ENCODE measurements at places on chromosomes 16 and 17.

DNA sequence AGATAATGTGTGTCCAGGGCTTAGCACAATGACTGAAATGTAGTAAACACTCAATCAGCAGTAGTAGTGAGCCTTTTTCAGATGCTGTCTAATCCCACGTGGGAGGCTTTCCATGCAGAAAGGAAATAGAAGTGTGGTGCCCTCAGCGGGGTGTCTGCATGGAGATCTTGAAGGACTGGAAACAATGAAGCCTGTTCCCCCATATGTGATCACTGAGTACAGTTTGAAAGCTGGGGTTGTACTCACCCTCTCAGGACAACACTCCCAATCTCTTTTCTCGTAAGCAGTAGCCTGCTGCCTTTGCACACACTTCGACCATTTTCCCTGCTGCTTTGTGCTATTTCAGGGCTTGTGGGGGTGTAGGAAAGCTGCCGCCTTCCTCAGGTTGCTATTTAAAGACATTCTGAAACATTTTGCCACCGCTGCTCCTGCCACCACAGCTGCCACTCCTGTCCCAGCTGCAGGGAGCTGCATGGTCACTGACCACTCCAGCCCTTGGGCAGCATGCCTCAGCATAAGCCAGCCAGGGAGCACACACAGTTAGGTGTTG lies 40.6 kb upstream of the HAS3 start:
- no peak for DNase-seq

DNA sequence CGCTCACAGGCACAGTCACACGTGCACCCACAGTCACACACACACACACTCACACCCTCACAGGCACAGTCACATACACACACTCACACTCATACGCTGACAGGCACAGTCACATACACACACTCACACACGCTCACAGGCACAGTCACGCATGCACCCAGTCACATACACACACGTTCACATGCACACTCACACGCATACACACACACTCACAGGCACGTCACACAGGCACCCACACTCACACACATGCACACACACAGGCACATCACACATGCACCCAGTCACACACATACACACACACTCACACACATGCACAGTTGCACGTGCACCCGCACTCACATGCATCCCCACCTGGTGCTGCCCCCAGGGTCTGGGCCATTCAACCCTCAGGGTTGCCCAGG lies 46.1 kb upstream of the CBFA2T3 start:
- no peak for DNase-seq

- no peak for DNase-seq
These were observed 44.3 kb downstream of the LCMT1 start for GRCh38 chr16:25155553-25156460.

GRCh38 chr17:43891851-43892646 lies 15.3 kb downstream of the MPP2 start:
- peak; percentile 36 for DNase-seq

GRCh38 chr17:72259922-72260321 lies 139.1 kb downstream of the SOX9 start:
- no peak for DNase-seq

DNA sequence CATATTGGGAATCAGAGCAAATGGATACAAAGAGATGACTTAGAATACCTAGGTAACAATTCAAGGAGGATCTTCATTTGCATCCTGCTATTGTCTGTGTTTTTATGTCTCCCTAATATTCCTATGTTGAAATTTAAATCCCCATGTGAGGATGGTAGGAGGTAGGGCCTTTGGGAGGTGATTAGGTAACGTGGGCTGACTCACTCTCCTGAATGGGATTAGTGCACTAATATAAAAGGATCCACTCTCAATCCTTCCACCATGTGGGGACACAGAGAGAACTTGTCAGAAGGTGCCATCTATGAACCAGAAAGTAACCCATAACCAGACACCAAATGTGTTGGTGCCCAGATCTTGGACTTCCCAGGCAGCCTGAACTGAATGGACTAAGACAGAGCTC lies 83.4 kb downstream of the CDH8 start:
- DNase-seq: no peak

- no peak for DNase-seq
These were observed 102.7 kb downstream of the CA4 start for GRCh38 chr17:60252459-60252858.

DNA sequence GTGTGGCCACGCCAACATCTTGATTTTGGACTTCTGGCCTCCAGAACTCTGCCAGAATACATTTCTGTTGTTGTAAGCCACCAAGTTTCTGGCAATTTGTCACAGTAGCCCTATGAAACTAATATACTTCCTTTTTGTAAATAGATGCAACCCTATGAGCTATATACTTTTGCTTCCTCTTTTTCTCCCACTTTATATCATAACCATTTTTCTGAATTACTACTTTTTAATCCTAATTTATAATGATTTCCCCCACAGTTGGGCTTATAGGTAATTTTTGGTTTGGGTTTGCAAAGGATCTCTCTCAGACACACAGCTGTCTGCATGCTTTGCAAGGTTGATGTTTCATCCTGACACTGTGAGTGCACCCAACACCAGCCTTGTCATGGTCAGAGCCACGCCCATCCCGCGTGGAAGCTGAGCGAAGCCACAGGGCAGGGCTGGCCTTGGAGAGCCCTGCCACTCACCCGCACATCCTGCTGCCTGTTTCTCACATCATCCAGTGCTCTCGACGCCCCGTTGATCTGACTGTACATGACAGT lies 5.8 kb downstream of the TRIM25 start:
- DNase-seq: peak; percentile 45

- no peak for DNase-seq
These were observed at the start of gene TMC6 for GRCh38 chr17:78128551-78129350. TSS of gene TMC6 (minus strand) at chr17:78128755. CDS start at chr17:78126832, 1,923 bp downstream.

DNA sequence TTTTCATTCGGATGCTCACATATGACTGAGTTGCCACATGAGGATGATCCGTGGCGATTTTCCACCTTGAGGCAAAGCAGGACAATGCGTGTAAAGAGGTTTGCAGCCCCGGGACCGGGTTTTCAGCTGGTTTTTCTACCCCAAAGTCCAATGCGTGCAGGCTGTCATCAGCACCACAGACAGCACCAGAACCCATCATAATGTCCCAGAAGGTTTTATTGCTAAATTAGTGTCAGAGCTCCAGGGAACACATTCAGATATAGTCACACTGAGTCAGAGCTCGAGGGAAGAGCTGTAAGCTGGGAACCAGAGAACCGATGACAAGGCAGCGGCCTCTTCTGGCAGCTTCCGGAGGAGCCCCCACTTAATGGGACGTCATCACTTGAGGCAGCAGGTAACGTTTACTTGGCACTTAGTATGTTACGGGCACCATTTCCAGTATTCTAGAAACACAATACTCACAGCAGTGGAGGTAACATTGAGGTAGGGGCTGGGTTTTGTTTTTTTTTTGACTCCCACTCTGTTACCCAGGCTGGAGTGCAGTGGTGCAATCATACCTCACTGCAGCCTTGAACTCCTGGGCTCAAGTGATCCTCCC lies 8.9 kb upstream of the NAGPA start:
- no peak for DNase-seq

- DNase-seq: no peak
These were observed 22.6 kb downstream of the SLC39A11 start for GRCh38 chr17:73069841-73070240.

DNA sequence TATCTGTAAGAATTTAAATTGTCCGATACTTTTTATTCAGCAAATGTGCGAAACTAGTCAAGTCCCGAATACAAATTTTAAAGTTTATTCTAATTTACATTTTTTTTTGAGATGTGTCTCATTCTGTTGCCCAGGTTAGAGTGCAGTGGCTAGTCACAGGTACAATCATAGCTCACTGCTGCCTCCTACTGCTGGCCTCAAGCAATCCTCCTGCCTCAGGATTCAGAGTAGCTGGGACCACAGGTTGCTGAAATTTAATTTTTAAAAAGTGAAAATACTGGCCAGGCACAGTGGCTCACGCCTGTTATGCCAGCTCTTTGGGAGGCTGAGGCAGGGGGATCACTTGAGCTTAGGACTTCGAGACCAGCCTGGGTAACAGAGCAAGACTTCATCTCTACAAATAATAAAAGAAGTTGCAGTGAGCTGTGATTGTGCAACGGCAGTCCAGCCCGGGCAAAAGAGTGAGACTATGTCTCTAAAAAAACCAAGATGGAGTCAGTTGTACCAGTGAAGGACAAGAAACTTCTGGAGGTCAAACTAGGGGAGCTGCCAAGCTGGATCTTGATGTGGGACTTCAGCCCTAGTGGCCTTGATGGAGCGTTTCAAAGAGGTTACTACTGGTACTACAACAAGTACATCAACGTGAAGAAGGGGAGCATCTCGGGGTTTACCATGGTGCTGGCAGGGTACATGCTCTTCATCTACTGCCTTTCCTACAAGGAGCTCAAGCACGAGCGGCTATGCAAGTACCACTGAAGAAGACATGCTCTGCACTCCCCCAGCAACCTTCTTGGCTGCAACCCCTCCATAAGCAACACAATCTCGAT lies 5.6 kb downstream of the POLG2 start:
- no peak for DNase-seq

GRCh38 chr16:19179546-19180490 lies 11.8 kb downstream of the SYT17 start:
- DNase-seq: peak; percentile 25

- DNase-seq: no peak
These were observed 101.3 kb downstream of the NOG start for GRCh38 chr17:56694825-56695224.
